ENCODE measurements at places on chromosomes 7 and 10. TPM values are rescaled to one million over a fixed set of nuclear protein-coding genes. Genes with fewer than 3 reads are reported as not detected.

The TMEM236 gene
- 0.32 TPM for total RNA-seq

The OR9A2 gene
- not detected for total RNA-seq

The NAT16 gene
- not detected for total RNA-seq

The DENND2A gene
- under 0.01 TPM for total RNA-seq

The RAPGEF5 gene
- 98.1 TPM for total RNA-seq

The PKD1L1 gene
- 6.3 TPM for total RNA-seq

The ADAM8 gene
- 1.6 TPM for total RNA-seq

The ADGRA1 gene
- total RNA-seq, result under 0.01 TPM

The WDFY4 gene
- 1.5 TPM for total RNA-seq

The ZNF425 gene
- 1.3 TPM for total RNA-seq

The TBC1D12 gene
- 10.5 TPM for total RNA-seq

The GTF2IRD1 gene
- 6.9 TPM for total RNA-seq

The SEC61A2 gene
- 2.6 TPM for total RNA-seq

The RNF32 gene
- 0.25 TPM for total RNA-seq

The NUTM2E gene
- total RNA-seq, result not detected

The ACTL6B gene
- total RNA-seq, result not detected

The AUTS2 gene
- total RNA-seq, result 1.6 TPM

The GRID2IP gene
- not detected for total RNA-seq

The TRIM73 gene
- 0.88 TPM for total RNA-seq

The FBXW4 gene
- 33.2 TPM for total RNA-seq

The TCAF2 gene
- 6.5 TPM for total RNA-seq

All from bladder microvascular endothelial cell (primary cell).